ENCODE measurements at places on chromosomes 13 and 19. TPM values are rescaled to one million over a fixed set of nuclear protein-coding genes. Genes with fewer than 3 reads are reported as not detected.

UQCR11 gene
- total RNA-seq = 136 TPM

ZNF555 gene
- 10.3 TPM for total RNA-seq

METTL21C gene
- not detected for total RNA-seq

MEF2B gene
- total RNA-seq = 4.7 TPM

CNN1 gene
- 35.7 TPM for total RNA-seq

F7 gene
- 0.27 TPM for total RNA-seq

C1QTNF9B gene
- total RNA-seq = 3.0 TPM

OR4F17 gene
- total RNA-seq = not detected

DNA sequence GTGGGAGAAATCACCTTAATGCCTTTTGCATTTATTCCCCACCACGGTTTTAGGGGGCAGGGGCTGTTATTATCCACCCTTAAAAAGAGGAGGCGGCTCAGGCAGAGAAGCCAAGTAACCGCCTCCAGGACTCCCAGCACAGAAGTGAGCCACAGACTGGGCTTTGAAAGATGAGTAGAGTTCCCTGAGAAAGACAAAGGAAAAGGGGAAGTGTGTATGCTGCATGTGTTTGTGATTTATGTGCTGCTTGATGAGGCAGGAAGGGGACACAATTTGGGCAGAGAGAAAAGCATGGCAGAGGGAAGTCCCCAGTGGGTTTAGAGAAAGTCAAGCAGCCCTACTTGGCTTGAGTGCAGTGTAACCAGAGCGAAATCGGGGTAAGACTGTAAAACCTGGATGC lies 85.0 kb downstream of the DOCK9 start:
- DNase-seq = no peak

DNA sequence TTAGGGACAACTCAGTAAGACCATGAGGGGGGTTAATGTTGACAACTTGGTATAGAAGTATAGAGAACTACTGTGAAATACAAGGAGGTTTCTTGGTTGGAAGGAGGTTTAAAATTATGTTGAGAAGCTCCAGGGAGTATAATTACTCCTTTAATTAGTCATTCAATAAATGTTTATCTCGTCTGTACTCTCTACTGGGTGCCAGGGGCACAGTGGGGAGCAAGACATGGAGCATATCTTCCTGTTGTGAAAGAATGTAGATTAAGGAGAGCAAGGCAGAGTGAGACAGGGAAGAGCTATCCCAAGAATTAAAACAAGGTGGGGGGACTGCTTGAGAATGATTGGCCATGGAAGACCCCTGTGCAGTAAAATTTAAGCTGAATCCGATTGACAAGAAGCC lies 33.7 kb upstream of the TDRD3 start:
- DNase-seq = no peak

DNA sequence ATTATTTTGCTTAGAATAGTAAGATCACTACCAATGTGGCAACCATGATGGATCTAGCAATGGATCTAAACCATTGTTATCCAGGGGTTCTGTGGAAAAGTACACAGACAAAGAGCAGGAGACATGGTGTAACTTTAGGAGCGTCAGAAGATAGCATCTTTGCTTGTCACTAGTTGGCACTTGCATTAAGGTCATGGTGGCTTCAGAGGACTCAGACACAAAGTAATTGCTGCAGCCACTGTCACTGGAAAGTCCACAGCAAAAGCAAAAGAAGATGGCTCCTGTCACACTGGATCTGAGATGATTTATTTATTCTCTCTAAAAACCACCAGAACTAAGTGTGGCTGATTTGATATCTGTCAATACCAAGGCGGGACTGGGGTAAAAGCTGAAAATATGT lies 93.3 kb upstream of the PCDH20 start:
- DNase-seq = no peak

DNA sequence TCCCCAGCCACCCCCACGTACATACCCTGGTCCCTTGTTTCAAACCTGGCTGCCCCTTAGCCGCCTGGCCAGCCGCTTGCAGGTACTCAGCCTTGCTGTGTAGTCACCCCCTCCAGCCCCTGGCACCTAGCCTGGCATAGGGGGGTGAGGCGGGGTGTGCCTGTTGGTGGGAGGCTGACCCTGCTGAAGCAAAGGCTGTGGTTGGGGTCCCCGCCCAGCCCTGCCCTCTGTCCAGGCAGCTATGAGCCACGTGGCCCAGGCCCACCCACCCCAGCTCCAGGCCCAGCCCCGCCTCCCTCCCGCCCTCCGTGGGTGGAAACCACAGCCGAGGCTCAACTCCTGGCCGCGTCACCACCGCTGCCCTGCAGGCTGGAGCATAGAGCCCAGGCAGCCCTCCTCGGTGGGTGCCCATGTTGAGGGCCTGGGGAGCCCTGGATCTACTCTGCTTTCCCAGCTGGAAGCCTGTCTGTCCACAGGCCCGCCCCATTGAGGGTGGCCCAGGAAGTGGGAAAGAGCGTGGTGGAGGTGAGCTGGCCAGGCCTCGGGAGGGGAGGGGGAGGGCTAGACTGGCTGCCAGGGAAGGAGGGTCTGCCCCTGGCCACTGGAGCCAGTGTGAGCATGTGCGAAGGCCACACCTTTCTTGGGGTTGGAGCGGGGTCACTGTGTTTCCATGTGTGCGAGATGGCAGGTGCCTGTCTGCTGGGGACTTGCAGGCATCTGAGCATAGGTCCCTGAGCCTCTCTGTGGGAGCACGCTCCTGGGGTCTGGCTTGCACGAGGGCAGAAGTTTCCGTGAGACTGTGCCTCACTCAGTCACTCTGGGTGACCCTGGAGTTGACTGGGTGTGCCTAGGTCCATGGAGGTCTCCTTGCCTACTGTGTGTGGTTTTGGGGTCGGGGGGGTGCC lies 31.0 kb downstream of the PAK4 start:
- DNase-seq = no peak

- no peak for DNase-seq
Measured at GRCh38 chr13:109610517-109610916, 175.9 kb downstream of the IRS2 start.

DNA sequence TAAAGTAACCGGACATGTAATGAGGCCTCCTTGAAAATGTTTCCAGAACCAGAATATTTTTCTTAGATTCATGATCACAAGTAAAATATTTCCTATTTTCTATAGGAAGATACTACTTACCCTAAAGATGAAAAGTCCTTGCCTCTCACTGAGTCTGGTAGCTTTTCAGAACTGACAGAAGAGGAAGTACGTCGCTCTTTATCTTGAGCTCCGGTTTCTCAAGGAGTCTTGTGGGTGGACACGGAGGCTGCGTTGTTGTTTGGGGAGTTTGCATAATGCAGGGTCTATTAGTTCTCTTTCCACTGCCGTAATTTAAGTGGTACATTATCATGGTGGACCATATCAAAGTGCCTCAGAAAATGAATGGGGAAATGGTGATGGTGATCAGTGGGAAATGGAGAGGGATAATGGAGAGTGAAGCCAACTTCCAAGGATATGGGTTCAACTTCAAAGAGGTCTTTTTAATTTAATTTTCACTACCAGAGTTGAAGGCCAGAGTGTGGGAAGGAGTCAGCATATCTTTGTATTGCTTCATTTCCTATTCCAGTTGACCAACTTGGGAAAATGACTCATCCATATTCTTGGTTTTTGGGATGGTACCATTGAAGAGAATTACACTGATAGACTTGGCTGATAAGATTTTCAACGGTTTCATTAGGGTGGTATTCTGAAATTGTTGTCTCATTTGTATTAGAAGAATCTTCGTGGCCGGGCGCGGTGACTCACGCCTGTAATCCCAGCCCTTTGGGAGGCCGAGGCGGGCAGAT lies 23.4 kb downstream of the MBD3L2B start:
- no peak for DNase-seq

DNA sequence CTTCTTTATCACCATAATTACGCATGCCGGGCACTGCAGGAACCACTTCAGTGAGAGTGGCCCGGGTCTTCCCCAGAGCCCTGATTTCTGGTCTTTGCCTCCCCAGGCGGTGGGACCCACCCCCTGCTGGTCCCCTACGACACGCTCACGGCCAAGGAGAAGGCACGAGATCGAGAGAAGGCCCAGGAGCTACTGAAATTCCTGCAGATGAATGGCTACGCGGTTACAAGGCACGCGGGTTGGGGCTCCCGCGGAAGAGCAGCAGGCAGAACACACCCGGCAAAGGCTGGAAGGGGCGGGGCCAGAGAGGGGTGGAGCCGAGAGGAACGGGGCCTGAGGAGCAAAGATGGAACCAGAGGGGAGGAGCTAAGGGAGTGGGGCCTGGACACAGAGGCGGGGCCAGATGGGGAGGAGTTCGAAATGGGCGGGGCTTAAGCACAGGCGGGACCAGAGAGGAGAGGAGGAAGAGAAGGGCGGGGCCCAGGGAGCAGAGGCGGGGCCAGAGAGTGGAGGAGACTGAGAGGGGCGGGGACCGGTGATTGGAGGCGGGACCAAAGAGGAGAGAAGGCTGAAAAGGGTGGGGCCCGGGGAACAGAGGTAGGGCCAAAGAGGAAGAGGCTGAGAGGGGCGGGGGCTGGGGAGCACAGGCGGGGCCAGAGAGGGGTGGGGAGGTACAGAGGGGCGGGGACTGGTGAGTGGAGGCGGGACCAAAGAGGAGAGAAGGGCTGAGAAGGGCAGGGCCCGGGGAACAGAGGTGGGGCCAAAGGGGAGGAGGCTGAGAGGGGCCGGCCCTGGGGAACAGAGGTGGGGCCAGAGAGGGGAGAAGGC lies 73.4 kb downstream of the RYR1 start:
- no peak for DNase-seq

DNA sequence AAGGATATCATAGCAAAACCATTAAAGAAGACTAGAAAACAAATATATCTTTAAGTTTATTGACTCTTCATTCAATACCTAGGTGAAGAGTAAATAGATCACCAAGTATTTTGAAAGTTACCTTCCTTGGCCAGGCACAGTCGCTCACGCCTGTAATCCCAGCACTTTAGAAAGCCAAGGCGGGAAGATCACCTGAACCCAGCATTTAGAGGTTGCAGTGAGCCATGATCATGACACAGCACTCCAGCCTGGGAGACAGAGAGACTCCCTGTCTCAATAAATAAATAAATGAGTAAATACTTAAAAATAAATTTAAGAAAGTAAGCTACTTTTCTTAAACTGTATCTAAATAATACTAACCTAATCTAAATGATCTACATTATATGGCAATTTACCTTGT lies 8.9 kb upstream of the WBP4 start:
- no peak for DNase-seq

DNA sequence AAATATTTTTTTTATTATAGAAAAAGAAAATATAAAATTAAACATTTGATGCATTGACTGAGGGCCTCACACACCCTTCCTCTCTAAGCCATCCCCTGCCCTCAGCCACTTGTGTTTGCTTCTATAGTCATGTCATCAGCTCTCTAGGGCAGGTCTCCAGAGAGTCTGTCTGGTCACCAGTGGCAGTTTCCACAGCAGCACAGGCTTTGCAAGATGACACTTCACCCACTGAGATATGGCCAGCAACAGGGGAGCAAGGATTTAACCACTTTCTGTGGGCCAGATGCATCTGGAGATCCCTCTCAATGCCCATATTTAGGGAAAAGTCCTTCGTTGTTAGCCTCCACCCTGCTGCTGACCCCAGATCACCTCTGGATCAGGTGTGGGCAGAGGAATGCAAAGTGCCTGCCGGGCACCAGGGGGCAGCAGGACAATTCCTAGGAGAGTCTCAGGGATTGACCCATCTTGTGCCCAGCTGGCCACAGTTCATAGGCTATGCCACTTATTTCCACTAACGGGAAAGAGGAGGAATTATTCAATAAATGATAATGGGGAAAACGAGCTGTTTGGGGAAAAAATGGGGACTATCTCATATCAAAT lies 4.8 kb downstream of the ABCC4 start:
- no peak for DNase-seq

GRCh38 chr13:40206241-40207000 lies 460.0 kb downstream of the FOXO1 start:
- DNase-seq = no peak

- peak; percentile 89 for DNase-seq
Measured at GRCh38 chr19:48812094-48812929, 1.5 kb upstream of the BCAT2 start.

DNA sequence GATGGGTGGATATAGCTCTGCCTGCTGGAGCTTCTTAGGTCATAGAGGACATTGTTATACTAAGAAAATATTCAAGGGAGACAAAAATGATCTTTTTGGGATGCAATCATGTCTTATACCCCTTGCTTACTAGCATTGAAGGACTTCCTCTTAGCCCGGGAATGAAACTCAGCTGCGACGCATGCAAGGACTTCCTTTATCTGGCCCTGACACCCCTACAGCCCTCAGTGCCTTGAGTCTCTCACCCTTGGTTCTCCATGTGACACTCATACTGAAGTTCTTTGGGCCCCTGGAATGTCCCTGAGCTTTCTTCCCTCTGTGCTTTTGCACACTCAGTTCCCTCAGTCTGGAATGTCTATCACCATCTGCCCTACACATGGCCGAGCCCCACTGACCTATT lies 72.5 kb upstream of the MTIF3 start:
- no peak for DNase-seq

DNA sequence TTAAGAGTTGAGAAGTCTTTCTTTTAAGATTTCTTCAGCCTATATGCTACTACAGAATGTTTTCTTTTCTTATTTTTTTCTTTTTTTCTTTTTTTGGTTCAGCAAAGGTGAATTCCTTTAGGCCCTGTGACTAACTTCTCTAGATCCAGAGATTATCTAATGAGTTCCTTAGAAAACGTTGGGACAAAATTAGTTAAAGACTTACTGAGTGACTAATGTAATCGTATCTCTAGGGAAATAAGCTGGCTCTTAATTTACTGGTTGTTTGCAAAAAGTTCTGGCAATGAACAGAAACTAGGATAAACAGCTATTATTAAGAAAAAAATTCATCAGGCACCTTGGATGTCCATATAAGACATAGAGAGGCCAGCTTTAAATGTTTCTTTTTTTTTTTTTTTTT lies 30.7 kb upstream of the CSNK1A1L start:
- DNase-seq = no peak

- DNase-seq = no peak
Measured at GRCh38 chr19:21934593-21934992, 76.2 kb downstream of the ZNF208 start.

DNA sequence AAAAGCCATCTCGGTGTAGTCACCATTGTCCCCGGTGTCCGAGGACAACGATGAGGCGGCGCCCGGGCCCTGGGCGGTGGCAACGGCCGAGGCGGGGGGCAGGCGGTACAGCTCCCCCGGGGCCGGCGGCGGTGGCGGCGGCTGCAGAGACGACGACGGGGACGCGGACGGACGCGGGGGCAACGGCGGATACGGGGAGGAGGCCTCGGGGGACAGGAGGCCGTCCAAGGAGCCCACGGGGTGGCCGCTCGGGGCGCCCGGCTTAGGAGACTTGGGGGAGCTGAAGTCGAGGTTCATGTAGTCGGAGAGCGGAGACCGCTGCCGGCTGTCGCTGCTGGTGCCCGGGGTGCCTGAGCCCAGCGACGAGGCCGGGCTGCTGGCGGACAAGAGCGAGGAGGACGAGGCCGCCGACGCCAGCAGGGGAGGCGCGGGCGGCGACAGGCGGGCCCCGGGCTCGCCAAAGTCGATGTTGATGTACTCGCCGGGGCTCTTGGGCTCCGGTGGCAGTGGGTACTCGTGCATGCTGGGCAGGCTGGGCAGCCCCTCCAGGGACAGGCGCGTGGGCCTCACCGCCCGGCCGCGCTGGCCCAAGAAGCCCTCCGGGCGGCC lies 3.5 kb downstream of the IRS2 start:
- DNase-seq = no peak
